ENCODE measurements at places on chromosomes 2 and 18. TPM values are rescaled to one million over a fixed set of nuclear protein-coding genes. Genes with fewer than 3 reads are reported as not detected.

DNA sequence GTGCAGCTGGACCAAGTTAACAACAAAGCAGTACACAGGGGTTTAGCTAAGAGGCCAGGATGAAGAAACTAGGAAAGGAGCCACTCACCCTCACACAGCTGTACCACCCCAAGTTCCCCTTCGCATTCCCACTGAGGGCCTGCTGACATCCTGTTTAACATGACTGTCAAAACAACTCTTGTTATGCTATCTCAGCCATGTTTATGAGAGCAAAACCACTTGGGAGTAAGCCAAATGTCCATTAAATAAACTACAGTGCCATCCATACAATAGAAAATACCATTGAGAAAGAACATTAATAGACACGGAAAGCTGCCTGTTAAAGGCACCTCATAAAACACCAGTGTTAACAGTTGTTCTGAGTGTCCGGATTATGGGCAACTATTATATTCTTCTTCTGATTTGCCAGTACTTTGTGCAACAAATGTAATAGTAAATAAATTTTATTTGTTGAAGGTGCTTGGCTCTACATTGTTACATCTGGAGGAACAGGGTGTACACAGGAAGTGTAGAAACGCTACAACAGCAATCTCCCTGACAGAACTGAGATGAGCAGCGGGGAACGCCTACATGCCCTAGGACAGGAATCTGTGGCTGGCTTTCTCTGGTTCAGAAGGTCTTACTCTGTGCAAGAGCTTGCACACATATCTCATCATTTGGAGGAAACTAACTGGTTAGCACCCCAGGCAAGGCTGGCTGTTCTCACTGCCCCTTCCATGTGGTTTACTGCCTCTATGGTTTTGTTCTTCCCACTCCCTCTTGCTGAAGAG lies 85.6 kb downstream of the EHD3 start:
- DNase-seq = no peak

DNA sequence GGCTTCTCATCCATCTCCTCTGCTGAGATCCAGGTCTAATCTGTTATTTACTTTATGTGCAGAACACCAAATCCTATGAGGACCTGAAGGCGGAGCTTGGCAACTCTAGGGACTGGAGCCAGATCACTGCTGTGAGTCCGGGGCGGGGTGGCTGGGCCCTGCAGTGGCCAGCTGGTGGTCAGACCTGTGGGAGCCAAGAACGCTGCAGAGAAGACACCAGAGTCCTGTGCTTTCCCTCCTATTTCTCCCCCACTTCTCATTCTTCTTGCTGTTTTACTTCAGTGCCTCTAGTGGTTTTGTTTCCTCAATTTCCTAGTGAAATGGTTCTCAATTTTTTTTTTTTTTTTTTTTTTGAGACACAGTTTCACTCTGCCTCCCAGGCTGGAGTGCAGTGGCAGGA lies 19.7 kb downstream of the VIL1 start:
- no peak for DNase-seq

- no peak for DNase-seq
Observed at GRCh38 chr2:24981411-24982136, 9.8 kb upstream of the DNAJC27 start.

- no peak for DNase-seq
Observed at GRCh38 chr18:73286584-73286983, 418.8 kb upstream of the NETO1 start.

- no peak for DNase-seq
Observed at GRCh38 chr2:173064151-173064805, 11.4 kb upstream of the MAP3K20 start.

Gene MAL
- total RNA-seq = not detected

Gene DSG4
- not detected for total RNA-seq

Gene TUBA4B
- not detected for total RNA-seq

GRCh38 chr18:8601277-8602032 lies 7.8 kb upstream of the RAB12 start:
- DNase-seq = no peak

Gene BBS5
- total RNA-seq = 10.3 TPM

Gene GPBAR1
- 34.8 TPM for total RNA-seq

GRCh38 chr2:240258685-240259084 lies 118.2 kb upstream of the OTOS start:
- DNase-seq = no peak

- peak; percentile 74 for DNase-seq
Observed at GRCh38 chr2:11753452-11753885, 7.0 kb downstream of the LPIN1 start.

Gene GALR1
- 0.03 TPM for total RNA-seq

- no peak for DNase-seq
Observed at GRCh38 chr2:170598067-170598395, 117.1 kb upstream of the SP5 start.

DNA sequence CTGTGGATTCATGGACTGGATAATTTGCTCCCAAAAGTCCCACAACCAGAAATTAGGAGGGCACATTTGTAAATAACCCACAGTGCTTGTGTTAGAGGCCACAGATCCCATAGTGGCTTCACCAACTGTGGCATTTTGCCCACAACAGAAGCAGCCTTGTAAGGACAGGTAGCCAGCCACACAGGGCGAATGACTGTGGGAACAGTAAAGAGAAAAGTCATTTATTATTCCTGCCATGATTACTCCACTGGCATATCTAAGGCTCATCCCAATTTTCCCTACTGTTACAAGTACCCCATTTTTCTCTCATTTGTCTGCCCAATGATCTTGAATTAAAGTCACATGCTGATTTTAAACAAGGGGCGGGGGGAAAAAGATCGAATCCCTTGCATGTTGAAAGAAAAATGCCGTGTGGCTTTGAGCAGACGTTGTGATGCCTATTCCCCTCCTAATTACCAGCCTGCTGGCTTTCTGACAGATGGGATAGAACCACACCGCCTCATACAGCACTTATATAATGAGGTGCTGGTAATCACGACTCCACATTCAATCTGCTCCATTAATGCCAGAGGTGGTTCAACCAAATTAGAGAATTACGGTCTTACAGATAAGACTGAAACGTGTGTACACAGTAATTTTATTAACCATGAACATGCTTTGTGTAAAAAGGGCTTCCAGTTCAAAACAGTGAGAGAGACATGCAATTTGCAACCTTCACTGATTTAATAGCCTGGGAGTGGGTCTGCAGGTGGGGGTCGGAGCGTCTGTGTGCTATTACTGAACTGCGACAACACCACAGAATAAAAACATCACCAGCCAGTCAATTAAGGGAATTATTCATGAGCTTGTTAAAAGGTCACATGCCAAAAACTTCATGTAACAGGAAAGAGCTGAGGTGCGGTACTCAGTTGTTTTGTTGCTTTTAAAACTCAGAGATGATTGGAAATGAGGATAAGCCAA lies 196.0 kb downstream of the TMEM163 start:
- DNase-seq = no peak

Gene RTP5
- total RNA-seq = not detected

Gene CASP10
- total RNA-seq = 10.7 TPM

Gene ITPRIPL1
- total RNA-seq = 3.1 TPM

DNA sequence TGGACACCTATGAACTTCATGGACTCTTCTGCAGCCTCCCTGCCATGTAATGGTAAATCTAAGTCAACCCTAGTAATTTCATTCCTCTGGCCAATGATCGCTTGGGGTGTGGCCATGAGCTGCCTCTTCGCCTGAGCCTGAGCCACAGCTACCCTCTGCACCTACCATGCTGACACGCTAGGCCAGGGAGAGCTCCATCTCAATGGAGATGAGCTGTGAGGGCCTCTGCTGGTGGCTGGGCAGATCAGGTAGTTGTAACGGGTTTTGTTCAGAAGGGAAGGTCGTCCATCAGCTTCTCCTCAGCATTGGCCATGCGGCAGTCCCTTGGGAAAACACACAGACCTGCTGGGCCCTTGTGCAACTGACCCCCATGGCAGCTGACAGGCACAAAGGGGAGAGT lies 24.4 kb downstream of the MPHOSPH10 start:
- DNase-seq = no peak

GRCh38 chr2:16853088-16853487 lies 187.5 kb upstream of the CYRIA start:
- DNase-seq = no peak

Gene TTR
- total RNA-seq = not detected

Gene CSRNP3
- total RNA-seq = 0.51 TPM

Gene C2orf74
- total RNA-seq = 6.9 TPM

DNA sequence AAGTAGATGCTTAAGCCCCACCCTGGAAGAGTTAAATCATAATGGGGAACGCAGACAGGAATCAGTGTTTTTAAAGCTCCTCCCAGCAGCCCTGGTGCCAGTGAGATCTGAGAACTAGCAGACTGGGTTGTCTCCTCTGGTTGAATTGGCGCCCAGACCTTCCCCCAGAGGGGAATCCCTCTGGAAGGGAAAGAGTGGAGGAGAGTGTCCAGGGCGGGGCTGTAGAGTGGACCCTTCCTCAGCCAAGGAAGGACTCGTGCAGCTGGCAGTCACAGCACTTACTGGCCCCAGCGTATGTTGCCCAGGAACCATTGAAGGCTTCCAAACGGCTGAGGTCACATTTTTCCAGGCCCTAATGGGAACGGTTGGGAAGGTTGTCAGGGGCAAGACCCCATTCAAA lies 62.5 kb downstream of the TGOLN2 start:
- DNase-seq = peak; percentile 89

GRCh38 chr2:201420442-201421113 lies 30.7 kb downstream of the TRAK2 start:
- DNase-seq = no peak

GRCh38 chr2:191869178-191869577 lies 22.3 kb upstream of the CAVIN2 start:
- DNase-seq = no peak

Gene FABP1
- 6.9 TPM for total RNA-seq

GRCh38 chr2:5144159-5144558 lies 548.0 kb upstream of the SOX11 start:
- no peak for DNase-seq

DNA sequence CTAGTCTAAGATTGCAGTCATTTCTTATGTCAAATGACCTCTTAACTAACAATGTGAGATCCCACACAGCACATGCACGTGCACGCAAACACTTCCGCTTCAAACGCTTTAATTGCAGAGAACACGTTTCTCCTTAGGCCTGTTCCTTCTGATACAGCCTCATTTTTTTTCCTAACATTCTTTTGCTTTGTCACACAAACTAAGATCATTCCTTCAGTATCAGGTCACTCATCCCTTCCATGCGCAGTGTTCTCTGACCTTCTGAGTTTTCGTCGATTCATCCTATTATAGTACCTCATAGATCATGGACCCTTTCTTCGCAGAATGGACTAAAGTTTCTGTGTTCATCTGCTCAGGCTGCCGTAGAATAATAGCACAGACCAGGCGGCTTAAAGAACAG lies 327.1 kb upstream of the CDH19 start:
- no peak for DNase-seq

- no peak for DNase-seq
Observed at GRCh38 chr2:67048314-67048713, 348.8 kb upstream of the ETAA1 start.

- no peak for DNase-seq
Observed at GRCh38 chr2:74493546-74493945, 5.9 kb downstream of the LBX2 start.

- DNase-seq = peak; percentile 49
Observed at GRCh38 chr2:64865831-64866345, 123.3 kb upstream of the SLC1A4 start.

Gene MEIS1
- 31.7 TPM for total RNA-seq

Gene RPRM
- total RNA-seq = 0.22 TPM

GRCh38 chr2:120820263-120820952 lies 84.7 kb downstream of the GLI2 start:
- DNase-seq = no peak

- DNase-seq = no peak
Observed at GRCh38 chr2:199692489-199692888, 158.5 kb downstream of the FTCDNL1 start.

DNA sequence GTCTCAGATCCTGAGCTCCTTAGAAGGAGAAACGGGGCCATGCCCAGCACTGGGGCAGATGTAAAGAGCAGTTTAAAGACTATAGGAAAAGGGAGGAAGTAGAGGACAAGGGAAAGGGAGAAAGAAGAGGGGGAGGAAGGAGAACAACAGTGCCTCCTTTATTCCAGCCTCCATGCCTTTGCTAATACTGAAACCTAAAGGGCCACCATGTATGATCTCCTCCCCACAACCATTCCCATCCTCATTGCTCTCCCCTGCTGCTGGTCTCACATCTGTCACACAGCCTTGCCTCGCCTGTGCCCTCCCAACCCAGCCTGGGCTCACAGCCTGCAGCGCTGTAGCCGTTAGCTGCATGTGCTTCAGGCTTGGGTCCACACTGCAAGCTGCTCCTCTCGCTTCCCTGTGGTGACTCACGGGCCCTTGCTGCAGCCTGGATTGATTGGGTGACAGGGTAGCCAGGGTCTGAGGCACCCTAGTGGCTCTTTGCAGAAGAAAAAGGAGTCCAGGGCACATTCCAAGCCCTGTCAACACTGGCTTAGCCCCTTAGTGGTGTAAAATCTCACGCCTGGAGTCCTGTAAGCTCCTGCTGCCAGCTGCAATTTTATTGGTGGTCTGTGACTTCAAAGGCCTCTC lies 281.9 kb downstream of the SRBD1 start:
- no peak for DNase-seq

GRCh38 chr18:24031318-24031717 lies 16.8 kb downstream of the TTC39C start:
- DNase-seq = no peak

Gene TPO
- total RNA-seq = 17.5 TPM

DNA sequence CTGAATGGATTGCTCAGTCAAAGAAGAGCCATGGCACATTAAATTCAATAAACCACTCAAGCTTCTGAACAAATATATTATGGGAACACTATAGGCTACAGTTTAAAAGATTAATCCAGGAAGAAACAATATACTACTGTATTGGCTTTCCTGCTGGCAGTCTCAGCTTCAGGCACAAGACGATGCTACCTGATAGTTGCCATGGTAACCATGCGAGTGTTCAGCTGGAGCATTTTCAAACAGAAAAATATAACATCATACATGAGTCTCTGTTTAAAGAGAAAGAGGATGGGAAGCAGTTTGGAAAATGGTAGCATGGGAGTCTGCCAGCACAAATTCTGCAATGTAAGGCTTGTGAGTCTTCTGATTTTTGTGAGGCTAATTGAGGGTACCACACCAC lies 65.9 kb upstream of the CPO start:
- no peak for DNase-seq

DNA sequence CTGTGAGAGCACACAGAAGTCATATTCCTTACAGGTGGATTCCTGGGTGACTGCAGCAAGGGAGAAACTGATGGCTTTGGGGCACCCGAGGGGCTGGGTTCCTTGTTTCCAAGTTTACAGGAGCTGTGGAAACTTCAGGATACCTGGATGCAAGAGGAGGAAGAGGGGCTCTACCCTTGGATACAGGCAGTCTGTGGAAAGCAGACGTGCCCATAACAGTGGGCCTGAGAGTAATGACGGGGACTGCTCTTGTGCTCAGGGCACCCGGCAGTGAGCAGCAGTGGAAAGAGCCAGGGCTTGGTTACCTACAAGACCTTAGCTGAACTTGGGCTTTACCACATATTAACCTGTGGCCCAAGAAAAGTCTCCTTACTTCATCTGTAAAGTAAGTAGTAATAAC lies 102.2 kb upstream of the TGFA start:
- DNase-seq = no peak

Data from mesenteric fat pad (tissue), 1 donor.